ENCODE measurements at places on chromosomes 3 and 15.

- no peak for DNase-seq
Measured at GRCh38 chr15:42282926-42283325, 9.7 kb upstream of the TMEM87A start.

GRCh38 chr3:127461286-127461910 is 129.1 kb downstream of the TPRA1 start:
- DNase-seq: no peak

DNA sequence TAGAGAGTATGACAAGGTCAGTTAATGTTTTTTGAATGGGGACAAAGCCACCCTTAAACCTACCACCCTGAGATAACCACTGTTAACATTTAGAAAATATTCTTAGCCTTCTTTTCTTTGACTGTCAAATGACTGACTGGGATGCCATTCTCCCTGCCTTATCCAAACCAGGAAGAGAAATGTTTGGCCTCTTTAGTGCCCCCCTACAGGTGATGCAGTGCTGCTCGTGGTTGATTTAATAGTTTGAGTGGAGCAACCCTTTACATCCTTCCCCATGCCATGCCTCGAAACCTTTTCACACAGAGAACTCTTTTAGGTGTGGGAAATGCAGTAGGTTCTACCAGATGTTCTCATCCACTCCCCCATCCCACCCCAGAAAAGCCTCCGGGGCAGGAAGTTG is 38.7 kb upstream of the UMPS start:
- peak; percentile 15 for DNase-seq

DNA sequence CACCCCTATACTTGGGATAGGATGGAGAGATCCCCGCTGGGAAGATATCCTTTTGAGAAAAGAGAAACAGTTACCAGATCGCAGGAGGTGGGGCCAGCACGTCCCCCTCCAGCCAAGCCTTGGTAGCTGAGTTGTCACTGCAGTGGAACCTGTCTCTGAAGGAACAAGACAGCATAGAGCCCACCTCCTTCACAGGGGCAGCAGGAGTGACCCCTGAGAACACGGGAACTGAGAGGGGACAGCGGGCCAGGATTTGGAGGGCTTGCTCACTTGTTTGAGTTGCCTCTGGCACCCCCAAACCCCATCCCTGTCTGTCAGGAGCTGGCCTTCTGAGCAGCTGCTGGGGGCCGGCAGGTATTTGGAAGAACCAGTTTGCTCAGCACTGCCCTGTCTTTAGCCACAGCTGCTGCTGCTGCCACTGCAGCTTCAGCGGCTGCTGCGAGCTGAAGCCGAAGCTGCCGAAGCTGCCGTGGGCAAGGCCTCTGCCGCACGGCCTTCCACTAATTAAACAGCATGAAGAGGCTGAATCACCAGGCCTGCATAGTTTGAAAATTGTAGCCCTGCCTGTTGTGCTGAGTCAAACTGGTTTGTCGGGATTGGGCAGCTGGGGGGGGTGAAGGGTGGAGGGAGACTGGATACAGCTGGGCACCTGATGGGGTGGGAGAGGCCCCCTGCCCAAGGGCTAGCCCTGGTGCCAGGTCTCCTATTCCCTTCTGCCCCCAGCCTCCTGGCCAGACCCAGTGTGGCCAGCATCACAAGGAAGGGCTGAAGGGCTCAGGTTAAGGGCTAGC is 4.0 kb downstream of the EPHB3 start:
- DNase-seq: peak; percentile 68

DNA sequence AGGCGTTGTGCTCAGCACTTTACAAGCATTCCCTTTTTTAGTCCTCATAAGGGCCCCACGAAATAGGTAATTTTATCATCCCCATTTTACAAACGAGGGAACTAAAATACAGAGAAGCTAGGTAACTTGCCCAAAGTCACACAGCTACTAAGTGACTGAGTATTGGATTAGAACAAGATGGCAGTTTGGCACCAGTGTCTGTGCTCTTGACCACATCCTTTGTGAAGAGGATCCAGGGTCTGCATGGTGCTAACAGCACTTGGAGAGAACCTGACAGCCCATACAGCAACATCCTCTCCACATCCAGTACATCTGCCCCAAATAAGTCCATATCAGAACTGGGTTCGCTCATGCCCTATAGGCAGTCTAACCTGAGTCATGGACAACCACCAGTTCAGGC is 21.8 kb upstream of the DAPK2 start:
- DNase-seq: no peak

GRCh38 chr15:91561371-91562100 is 292.0 kb upstream of the SLCO3A1 start:
- DNase-seq: no peak

DNA sequence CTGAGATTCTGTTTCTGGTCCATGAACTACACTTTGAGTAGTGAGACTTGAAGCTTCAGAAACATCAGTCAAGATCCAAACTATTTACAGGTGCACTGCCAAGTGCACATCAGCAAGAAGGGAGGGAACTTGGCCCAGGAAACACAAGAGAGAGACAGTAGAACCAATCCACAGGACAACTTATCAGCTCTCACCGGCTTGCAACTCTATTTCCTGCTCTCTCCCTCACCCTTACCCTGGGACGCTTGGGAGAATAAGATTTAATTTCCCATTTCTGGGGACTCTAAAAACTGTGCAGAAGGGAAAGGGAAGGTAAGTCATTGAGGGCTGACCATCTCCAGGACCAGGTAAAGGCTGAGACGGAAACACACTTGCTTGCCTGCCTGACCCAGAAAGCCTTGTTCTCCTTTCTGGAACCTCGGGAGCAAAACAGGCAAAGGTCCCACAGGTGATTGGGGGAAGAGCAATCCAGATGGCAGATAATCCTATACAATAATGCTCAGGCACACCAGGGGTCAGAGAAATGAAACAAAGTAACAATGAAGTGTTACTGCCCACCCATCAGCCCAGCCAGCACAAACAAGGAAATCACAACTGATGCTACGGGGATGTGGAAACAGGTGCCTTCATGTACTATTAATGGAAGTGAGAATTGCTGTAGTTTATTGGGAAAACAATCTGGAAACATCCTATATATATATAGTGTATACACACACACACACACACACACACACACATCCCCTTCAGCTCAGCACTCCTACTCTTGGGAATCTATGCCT is 154.4 kb downstream of the XXYLT1 start:
- DNase-seq: no peak

- no peak for DNase-seq
Measured at GRCh38 chr3:165464736-165465135, 268.6 kb upstream of the SLITRK3 start.

GRCh38 chr15:63752075-63752684 is 81.6 kb downstream of the HERC1 start:
- DNase-seq: peak; percentile 63

DNA sequence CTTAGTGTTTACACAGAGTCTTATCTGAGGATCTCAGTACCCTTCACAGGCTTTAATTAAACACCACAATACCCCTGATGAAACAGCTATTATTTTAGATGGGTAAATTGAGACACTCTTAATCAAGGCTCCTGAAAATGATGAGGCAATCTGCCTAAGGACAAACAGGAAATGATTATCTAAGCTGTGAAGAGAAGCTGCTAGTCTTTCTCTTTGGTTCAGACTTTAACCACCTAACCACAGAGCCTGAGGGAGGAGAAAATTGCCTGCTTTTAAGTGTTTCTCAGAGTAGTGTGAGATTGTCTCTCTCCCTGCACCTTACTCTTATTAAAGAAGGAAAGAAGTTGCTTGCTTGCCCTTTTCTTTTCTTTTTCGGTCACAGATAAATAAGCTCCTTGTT is 364.3 kb upstream of the ADAMTS9 start:
- DNase-seq: no peak

GRCh38 chr15:31435261-31435911 is 108.8 kb downstream of the KLF13 start:
- peak; percentile 89 for DNase-seq

DNA sequence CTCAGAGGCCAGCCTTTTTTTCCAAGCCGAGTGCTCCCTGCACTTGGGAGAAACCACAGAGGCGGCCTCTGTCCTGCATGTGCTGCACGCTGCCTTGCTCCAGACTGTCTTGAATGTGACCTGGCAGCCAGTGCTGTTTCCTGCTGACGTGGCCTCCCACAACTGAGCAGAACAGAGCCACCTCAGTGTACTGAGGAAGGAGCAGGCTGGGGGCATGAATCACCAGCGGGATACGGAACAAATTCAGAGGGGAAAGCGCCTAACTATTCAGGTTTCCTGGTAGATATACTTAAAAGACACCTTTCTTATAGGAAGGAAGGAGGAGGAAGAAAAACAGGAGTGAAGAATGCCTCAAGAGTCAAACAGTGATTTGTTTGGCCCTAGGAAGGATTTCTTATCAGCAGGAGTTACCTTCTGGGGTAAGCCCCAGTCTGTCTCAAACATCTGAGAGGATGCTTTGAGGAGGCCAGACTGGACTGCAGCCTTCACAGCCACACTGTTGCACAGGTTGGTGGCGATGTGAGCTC is 114.0 kb downstream of the FNDC3B start:
- DNase-seq: peak; percentile 78

GRCh38 chr3:129460155-129460554 is 20.1 kb downstream of the IFT122 start:
- no peak for DNase-seq
